NCI-H2029 treated with DMSO at 0.1 percent for 48 hours (cell line): ENCODE measurements at places on chromosomes 5 and 9.

GRCh38 chr5:170791325-170791954 is 7.9 kb downstream of the GABRP start:
- peak; percentile 38 for DNase-seq

DNA sequence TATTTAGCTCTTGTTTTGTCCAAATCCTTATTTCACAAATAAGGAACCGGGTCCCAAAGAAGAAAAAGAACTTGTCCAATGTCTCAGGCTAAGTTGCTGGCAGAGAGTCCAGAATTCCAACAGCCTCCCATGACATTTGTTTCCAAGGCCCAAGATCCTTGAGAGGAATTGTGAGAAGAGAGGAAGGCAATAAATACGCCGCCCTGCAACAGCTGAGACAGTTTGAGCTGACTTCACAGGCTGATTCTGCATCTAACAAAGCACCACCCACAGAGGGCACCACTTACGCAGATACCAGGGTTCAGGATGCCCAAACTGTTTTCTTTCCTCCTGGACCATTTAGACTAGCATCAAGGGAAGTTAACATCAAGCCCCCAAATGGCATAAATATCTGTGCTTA is 211.3 kb downstream of the FAM114A2 start:
- no peak for DNase-seq

DNA sequence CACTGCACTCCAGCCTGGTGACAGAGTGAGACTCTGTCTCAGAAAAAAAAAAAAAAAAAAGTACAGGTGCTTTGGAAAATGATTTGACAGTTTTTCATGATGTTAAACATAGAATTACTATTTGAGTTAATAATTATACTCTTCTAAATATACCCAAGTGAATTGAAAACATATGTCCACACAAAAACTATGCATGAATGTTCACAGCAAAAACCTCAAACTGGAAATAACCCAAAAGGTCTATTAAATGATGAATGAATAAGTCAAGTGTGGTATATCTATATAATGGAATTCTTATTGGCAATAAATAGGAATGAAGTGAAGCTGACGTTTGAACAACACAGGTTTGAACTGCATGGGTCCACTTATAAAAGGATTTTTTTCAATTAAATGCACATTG is 207.2 kb upstream of the DAB2 start:
- no peak for DNase-seq

GRCh38 chr5:89064736-89065135 is 181.8 kb upstream of the MEF2C start:
- no peak for DNase-seq

DNA sequence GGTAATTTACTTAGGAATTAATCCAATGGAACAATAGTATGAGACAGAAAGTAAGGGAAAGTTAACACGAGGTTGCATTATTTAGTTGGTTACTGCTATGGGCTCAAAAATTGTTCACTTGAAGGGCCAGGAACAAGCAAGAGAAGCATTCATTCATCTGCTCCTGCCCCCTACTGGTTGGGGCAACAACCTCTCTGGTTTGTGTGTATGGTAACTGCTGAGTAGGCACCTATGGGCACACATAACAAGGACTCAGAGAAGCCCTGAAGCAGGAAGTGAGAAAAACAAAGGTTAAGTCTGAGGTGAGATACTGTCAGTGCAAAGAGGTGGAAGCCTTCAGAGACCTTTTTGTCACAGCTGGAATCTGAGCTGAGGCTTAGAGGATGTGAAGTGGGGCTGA is 34.4 kb upstream of the RANBP6 start:
- no peak for DNase-seq

- no peak for DNase-seq
Measured at GRCh38 chr5:32642276-32643002, 57.1 kb downstream of the SUB1 start.

DNA sequence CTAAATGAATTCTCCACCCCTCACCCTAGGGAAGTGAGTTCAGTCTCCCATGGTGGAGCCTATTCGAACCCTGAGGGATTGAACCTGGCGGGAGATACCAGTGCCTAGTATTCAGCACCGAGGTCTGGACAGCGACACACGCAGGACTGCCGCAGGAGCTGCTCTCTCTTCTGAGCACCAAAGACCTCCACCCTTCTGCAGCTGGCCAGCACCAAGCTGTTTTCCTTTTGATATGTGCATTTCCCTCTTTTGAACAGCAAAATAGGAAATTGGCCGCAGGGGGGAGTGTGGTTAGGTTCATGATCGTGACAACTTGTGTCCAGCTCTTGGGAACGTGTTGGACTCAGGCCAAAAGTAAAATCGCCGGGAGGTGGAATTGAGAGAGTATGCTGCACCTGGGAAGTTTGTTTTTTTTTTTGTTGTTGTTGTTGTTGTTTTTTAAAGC is 1.2 kb upstream of the PCSK1 start:
- peak; percentile 94 for DNase-seq

- no peak for DNase-seq
Measured at GRCh38 chr9:2872931-2873323, 29.0 kb upstream of the PUM3 start.

DNA sequence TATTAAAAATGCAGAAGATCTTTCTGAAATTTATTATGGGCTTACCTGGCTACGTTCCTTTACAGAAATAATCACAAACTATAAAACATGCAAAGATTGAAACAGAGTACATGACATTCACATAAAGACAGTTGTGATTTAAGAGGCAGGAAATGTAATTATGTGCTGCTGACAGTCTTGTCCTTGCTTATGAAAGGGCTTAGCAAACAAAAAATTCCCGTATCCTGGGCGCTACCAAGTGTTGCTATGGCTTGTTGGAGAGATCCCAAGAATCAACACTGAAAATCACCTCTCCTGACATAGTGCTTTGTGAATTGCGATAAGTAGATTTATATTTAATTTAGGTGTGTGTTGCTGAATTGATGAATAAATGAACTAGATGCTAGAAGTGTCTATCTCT is 352.5 kb upstream of the C9orf72 start:
- peak; percentile 19 for DNase-seq

DNA sequence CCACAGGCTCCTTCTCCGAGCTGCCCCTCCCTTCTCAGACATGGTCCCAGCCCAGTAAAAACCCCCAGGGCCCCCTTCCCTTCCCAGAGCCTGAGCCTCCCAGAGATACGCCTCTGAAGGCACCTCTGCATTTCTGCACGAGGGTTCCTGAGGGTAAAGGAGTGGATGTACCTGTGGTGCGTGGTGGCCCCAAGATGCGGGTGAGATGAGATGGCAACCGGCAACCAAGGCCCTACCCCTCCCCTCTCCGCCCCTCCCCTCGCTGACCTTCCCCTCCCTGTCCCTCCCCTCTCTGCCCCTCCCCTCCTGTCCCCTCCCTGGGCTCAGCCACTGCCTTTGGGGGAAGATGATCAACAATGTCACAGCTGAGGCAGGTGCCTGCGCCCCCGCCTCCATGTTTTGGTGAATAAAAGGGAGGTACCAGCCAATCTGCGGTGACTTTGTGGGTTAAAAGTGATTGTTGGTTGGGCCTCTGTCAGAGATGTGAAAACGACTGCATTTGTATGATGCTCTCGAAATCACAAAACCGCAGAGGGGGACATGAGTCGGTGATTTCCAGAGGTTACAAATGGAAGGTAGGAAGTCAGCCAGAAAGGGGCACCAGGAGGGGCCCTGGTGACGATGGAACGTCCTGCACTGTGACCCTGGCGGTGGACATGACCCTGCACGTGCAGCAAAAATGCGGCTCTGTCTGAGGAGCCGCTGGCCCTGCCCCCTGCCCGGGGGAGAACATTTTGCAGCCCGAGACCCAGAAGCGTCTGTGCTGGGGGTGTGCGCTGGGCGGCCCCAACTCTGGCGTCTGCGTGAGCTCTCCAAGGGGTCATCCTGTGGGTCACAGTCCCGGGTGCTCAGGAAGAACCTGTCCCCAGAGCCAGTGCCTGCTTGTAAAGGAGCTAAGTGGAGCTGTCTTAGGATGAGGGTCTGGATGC is 3.7 kb downstream of the LCN9 start:
- DNase-seq, result no peak

GRCh38 chr9:122223435-122223834 is 5.3 kb downstream of the LHX6 start:
- DNase-seq, result no peak

GRCh38 chr5:131198625-131199024 is 27.9 kb downstream of the LYRM7 start:
- DNase-seq, result no peak

DNA sequence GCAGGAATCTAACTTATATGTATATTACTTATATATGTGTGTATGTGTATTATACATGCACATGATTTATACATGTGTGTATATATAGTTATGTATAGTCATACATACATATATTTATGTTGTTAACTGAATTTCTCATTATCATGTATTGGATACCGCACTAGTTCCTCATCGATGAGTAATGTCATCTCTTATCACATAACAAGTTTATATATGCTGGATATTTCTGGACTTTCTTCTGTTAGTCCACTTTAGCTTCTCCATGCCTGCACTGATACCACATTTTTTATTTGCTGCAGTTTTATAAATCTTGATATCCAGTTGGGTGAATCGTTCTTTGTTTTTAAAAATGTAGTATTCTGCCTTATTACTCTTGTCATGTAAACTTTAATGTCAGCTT is 50.2 kb downstream of the APC start:
- DNase-seq, result no peak

DNA sequence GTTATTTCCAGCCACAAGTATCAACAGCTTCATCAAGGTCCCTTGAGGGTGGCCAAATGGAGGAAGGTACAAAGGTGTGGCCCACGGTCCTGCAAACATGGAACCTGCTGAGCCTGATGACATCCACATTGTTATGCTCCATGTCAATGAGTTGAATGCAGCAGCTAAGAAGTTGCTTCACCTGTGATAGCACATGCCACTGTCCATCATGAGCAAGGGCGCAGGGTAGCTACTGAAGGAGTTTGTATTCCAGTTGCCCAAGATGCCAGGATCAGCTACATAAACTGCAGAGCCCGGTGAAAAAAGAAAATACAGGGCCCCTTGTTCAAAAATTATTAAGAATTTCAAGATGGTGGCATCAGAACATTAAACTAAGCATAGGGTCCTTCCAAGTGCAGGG is 24.2 kb downstream of the LSM11 start:
- no peak for DNase-seq

- DNase-seq, result no peak
Measured at GRCh38 chr9:123225995-123226394, 42.4 kb downstream of the STRBP start.

- DNase-seq, result no peak
Measured at GRCh38 chr5:171315386-171315891, 6.4 kb downstream of the TLX3 start.

- DNase-seq, result peak; percentile 92
Measured at GRCh38 chr5:155605920-155606319, 592.4 kb downstream of the KIF4B start.

DNA sequence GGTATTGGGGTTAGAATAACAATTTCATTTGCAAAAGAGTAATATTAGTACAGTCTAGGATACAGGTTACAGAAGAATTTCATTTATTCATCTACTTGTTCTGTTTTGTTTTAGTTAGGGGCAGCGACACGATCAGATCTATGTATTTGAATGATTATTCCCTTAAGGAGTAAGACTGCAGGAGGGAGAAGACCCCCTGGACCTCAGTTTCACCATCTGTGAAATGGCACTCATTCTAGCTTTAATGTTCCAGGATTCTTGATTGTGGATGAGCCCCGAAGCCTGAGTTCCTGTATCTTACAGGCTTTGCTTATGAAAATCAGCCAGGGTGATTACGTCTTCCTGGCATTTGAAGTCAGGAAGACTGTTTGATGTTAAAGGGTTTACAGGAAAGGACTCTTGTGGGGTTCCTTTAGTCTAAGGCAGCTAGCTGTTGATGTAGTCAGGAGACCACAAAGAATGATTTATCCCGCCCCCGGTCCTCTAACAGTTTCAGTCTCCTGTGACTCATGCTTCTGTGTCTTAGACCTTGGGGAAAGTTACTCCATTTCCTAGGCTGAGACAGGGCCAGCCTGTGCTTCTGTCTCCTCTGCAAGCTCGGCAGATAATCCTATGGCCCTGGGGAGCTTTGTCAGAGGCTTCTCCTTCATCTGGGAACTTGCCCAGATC is 11.5 kb downstream of the SMIM3 start:
- DNase-seq, result no peak

GRCh38 chr9:93308676-93309075 is 124.7 kb downstream of the WNK2 start:
- DNase-seq, result no peak

DNA sequence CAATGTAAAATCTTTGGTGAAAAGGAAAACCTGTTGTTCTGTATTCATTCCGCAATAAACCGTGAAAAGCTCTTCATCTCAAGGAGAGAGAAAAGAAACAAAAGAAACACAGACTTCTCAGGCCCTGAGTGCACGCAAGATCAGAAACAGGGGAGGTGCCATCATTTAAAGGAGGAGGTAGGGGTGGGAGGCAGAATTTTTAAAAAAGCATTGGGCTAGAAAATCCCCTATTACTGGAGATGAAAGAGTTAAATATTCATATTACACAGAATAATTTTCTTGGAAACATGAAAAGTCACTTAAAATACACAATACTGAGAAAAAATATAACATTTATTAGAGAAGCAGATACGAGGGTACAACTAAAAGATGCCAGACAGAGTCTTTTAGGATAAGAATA is 56.3 kb downstream of the USP20 start:
- no peak for DNase-seq

DNA sequence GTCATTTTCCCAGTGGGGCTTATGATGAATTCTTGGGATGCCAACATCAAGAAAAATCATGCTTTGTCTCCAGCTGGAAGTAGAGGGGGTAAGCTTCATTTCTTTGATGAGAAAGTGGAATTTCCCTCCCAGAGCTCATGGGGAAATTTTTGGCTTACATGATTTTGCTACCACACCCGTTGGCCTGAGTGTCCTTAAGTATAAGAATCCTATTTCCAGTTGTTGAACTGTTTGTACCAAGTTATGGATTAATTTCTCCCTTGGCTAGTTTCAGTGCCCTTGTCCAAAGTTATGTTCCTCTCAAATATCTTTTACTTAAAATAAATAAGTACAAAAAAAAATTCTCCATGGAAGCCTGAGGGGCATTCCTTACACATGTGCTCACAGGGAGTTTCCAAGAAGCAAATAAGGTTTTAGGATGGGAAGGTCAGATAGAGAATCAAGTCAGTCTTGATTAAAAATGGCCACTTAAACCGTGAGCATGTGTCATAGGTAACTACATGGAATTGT is 82.3 kb downstream of the PTCD2 start:
- no peak for DNase-seq

DNA sequence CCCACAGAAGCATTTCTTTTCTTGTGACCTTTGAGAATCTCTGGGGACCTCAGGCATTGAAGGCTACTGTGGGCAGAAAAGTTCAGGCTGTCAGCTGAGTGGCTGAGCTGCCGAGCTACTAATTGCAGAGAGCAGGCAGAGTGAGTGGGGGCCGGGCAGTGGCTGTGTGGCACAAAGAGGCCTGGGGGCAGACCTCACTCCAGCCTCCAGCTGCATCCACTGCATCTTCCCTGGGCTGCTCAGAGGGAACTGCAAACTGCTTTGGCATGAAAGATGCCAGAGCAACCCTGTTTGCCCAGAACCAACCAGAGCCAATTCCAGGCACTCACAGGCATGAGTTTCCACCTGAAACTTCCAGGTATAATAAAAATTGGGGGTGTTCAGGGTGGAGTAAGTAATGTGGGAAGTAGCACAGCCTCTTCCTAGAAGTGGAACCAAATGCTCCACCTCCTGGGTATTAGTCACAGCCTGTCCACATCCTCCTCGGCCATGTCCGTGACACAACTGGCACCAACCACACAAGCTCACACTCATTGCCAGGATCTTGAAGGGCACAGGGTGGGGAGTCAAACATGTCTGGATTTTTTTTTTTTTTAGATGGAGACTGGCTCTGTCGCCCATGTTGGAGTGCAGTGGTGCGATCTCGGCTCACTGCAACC is 548.9 kb downstream of the BNC2 start:
- DNase-seq, result no peak
